ENCODE measurements at places on chromosomes 6 and 20.

DNA sequence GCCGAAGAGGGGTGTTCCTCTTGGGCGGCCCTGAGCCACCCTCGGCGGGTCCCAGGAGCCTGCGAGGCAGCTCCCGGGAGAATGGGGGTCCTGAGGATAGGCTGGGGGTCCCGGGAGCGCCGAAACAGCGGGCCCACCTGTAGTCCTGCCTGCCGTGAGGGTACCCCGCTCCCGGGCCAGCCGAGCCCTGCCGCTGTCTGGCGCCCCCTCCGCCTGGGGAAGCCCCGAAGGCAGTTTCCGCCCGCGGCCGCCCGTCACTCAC lies 280 bp downstream of the SPATA2 start:
- no peak for DNase-seq

- DNase-seq = no peak
Observed at GRCh38 chr20:36396847-36397630, 90.9 kb downstream of the DLGAP4 start.

DNA sequence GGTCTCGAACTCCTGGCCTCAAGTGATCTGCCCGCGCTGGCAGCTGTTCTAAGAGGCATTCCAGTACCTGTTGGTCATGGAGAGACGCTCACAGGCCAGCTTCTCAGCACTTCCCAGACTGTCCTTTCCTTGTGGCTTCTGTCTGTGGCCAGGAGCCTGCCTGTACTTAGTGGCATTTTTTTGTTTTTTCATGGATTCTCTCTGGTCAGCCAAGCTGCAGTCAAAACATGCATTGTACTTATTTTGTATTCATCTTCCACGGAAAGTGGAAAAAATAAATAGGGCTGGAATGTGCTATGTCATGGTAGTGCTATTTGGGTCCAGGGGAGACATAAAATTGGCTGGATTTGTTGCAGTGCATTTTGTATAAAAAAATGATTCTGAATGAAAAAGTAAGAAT lies 29.1 kb downstream of the ZDHHC14 start:
- DNase-seq = no peak

DNA sequence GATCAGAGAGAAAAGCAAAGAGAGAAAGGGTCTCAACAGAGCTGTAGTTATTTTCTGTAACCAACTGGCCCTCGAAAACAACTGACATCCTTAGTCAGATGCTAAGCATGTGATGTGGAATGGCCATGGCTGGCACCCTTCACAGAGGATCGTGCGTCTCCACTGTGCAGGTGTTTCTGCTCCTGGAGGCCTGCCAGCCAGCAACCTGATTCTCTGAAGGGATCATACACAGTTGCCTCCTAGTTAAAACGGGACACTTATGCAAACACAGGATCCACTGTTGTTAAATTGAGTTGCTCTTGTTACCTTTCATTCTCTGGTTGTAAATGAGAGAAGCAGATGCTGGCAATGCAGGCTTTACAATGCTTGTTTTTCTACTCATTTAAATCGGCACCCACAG lies 148.5 kb downstream of the HDGFL1 start:
- DNase-seq = no peak

GRCh38 chr6:25278261-25278913 lies 787 bp upstream of the CARMIL1 start:
- DNase-seq = no peak

GRCh38 chr6:42316981-42317380 lies 99.3 kb upstream of the MRPS10 start:
- no peak for DNase-seq

GRCh38 chr20:17391127-17391771 lies 139.9 kb downstream of the BFSP1 start:
- no peak for DNase-seq

GRCh38 chr20:8557711-8558110 lies 425.6 kb downstream of the PLCB1 start:
- no peak for DNase-seq

DNA sequence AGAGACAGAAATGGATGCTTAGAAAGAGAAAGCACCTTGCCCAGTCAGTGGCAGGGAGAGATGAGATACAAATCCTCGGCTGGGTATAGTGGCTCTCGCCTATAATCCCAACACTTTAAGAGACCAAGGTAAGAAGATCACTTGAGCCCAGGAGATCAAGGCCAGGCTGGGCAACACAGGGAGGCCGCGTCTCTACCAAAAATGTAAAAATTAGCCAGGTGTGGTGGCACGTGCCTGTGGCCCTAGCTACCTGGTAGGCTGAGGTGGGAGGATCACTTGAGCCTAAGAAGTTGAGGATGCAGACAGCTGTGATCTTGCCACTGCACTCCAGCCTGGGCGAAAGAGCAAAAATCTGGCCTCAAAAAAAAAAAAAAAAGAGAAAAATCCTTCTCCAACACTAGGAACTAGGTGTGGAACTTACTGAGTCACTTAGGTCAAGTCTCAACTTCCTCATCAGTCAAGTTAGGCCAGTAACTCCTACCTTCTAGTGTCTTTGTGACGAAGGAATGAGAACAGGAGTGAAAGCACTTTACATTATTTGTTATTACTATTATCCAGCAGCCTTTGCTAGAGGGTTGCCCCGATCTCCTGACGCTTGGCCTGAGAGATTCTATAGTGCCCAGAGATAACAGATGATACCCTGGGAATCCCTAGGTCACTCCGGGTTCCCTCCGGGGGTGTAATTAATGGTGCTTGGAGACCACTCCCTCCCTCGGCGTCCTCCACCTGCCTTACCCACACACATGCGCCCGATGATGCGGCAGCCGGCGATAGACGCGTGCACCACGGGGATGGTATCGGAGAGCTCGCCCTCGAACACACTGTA lies 918 bp downstream of the EIF6 start:
- DNase-seq = peak; percentile 11

GRCh38 chr20:23090878-23091277 lies 4.8 kb upstream of the CD93 start:
- DNase-seq = no peak

GRCh38 chr6:143549221-143549948 lies 37.9 kb upstream of the FUCA2 start:
- DNase-seq = no peak

- no peak for DNase-seq
Observed at GRCh38 chr6:116426551-116426950, 34.6 kb upstream of the CALHM6 start.

DNA sequence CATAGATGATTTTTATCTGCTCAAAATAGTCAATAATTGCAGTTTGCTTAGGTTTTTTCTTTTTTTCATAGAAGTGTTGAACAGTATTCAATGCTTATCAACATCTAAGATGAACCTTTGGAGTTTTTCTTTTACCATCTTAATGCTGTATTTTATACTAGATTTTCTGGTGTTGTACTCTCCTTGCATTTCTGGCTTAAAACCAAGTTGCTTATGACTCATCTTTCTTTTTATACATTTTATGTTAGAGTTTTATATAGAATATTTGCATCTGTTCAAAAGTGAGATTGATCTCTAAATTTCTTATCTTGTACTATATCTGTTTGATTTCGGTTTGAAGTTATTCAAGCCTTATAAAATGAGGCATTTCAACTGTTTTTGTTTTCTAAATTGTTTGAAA lies 232.5 kb downstream of the RFPL4B start:
- no peak for DNase-seq

DNA sequence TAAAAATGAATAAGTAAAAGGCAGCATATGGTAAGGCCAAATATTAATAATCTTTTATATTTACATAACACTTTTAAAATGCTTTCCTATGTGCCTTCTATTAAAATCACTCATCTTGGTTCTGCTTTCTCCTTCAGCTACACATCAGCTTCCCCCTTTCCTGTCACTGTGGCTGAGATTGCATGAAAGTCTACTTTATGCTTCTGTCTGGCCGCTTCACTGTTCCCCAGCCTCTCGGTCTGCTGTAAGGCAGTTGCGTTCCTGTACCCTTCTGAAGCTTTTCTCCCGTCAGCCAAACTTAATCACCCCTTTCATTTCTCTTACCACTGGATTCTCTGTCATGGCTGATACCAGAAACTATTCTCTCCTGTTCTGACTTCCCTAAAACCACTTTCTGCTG lies 34.6 kb downstream of the SOX4 start:
- DNase-seq = no peak

GRCh38 chr6:127737009-127737486 lies 160.1 kb downstream of the C6orf58 start:
- no peak for DNase-seq

DNA sequence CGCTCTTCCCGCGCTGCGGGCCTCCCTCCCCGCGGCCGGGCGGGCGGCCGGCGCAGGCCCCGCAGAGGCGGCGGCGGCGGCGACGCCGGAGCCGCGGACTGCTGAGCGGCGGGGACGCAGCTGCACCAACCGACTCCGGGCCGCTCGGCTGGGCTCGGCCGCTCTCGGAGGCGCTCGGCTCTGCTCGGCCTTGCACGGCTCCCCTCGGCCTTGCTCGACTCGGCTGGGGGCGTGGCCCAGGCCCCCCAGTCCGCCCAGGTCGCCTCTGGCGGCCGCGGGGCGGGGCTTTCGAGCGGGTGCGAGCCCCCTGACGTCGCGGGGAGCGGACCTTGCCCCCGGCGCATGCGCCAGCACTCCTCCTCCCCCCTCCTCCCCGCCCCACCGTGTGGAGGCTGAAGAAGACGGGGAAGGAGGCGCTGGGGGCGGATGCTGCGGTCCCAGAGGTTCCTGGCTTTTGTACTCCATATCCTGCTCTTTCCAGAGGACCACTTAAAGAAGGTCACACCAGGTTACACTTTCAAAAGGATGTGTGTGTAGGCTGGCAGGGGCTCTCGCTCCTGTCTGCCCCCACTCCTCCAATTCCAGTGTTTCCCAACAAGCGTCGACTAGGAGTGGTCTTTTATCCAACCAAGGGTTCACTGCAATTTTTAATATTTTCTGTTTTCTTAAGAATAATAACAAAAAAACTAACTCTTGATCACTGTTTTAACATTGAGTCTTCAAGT lies at the start of gene ZHX3:
TSS of gene ZHX3 (minus strand) at position 186 of the 725 bp plus-strand sequence. CDS start 112,815 bp downstream, outside the sequence.
- DNase-seq = peak; percentile 92

GRCh38 chr6:115817161-115817560 lies 243.5 kb downstream of the FRK start:
- no peak for DNase-seq

DNA sequence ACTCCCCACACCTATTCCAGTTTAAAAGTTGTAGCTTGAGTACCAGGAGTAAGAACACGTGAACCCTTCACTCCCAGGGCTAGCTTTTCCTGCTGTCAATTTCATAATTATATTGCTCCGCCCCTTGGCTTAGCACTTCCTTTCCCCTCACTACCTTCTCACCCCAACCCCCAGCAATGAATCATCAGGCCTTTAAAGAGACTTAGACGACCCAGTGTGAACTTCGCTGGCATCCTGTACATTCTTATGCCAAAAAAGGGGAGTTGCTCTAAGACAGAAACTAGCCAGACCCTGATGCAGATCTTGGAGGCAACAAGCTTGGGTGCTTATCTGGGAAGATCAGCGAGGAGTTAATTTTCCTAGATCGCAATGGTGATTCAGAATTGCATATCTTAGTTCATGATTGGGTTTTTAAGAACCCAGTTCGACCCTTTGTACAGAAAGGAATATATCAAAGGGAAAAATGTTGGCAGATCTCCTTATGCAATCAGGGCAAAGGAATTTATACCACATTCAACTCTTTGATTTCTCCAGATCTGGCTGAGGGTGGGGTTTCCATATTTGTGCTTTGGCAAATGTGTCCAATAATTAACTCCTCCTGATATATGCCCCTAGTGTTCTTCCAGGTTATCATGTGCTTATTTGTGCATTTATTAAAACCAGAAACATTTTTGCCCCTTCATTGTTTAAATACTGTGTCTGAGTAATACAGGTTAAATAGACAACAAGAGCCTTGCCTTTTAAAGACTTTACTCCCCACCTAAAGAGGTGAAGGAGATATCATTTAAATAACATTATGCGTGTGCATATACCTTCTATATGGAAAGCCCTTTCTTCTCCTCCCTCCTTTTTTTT lies 8.1 kb upstream of the ATXN1 start:
- no peak for DNase-seq

GRCh38 chr6:108877046-108877751 lies 29.0 kb downstream of the ARMC2 start:
- DNase-seq = no peak

DNA sequence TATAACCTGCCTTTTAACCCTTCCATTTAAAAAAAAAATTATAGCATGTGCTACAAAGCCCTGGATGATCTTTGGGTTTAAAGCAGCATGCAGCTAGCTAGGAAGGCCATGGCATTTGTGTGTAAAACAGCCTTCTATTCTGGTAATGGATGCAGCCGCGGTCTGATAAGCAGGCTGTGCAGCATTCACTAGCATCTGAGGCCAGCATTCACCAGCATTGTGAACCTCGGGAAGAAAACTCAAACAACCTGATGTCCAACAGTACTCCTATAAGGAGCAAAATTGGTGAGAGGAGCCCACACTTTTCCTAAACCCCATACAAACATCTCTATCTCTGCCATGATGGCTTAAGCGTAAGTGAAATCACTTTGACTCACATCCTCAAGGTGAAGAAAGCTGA lies 265.5 kb downstream of the PTPRT start:
- no peak for DNase-seq

DNA sequence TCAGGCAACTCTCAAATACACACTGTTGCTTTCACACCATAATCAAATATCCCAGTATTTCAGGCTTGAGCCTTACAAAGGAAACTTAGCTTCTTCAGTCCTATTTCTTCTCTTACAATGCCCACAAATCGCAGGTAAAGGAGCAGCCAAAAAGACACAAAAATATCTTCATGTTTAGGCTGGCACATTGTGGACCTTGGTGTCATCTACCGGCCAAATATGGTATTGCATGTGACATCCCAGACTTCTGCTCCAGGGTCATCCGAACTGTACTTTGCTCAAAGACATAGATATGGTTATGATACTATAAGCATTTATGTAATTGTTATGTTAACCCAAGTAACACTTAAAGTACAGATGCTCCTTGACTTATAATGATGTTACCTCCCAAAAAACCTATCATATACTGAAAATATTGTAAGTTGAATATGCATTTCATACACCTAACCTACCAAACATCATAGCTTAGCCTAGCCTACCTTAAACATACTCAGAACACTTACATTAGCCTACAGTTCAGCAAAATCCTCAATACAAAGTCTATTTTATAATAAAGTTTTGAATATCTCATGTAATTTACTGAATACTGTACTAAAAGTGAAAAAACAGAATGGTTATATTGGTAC lies 4.6 kb downstream of the OR2H2 start:
- peak; percentile 44 for DNase-seq

GRCh38 chr6:4606821-4607704 lies 169.1 kb upstream of the CDYL start:
- no peak for DNase-seq

GRCh38 chr20:36445847-36446246 lies 95.5 kb upstream of the MYL9 start:
- no peak for DNase-seq

- peak; percentile 54 for DNase-seq
Observed at GRCh38 chr6:692356-692851, 535 bp downstream of the EXOC2 start.

- DNase-seq = no peak
Observed at GRCh38 chr6:16257999-16258708, 19.8 kb downstream of the GMPR start.

DNA sequence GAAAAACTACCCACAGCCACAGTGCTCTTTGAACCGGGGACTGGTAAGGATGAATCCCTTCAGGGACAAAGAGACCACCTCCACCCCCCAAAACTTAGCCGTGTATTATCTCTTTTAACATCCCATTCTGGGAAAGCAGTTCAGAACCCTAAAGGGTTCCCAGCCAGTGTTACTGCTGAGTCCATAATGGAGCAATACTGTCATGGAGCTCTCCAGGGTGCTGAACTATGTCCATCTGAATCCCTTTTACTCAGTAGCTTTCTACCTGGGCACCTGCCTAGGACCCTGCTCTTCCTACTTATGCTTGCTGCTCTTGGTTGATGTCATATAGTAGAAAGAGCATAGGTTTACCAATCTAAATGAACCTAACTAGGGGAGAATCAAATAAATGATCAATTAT lies 22.3 kb upstream of the SAYSD1 start:
- no peak for DNase-seq

Data from activated CD4-positive, alpha-beta T cell treated with anti-CD3 and anti-CD28 coated beads, Interleukin-2, amount 50 U/mL, for 24 hours (primary cell).